ENCODE measurements at places on chromosomes 5 and 9.

- DNase-seq = no peak
These were observed 394.0 kb upstream of the KLF4 start for GRCh38 chr9:107883496-107884124.

- no peak for DNase-seq
These were observed 126.9 kb downstream of the KCNIP1 start for GRCh38 chr5:170630711-170631141.

DNA sequence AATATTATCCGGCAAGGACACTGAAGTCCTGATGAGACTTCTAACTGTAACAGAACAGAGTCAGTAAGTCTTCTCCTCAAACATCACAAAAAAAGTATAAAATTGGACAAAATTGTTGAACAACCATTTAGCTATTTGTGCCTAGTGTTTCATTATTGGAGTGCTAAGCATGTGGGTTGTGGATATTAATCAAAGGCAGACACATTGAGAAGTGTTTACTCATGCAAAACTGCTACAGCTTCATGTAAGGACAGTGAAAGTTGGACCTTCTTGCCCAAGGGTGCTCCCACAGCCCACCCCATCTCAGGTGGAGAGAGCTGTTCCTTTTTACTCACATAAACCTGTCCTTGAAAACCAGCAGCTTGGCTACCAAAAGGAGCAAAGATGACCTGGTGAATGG lies 355.1 kb upstream of the DAB2 start:
- no peak for DNase-seq

- DNase-seq = no peak
These were observed 16.7 kb upstream of the AJM1 start for GRCh38 chr9:136825295-136826187.

- DNase-seq = no peak
These were observed 27.4 kb upstream of the CTNND2 start for GRCh38 chr5:11931638-11932037.

DNA sequence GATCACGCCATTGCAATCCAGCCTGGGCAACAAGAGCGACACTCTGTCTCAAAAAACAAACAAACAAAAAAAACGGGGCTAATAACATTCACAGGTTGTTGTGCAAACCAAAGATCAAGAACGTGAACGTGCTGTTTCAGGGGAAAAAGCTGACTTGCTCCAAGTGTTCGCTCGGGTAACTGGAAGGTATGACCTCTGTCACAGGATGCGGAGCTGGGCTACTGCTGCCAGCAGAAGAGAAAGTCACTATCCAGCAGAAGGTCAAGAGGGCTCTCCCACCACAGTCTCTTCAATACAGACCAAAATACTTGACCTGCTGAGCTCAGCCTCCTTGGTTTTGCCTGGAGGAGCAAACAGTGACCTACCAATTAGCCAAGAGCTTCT lies 59.7 kb downstream of the ABCA1 start:
- DNase-seq = no peak

DNA sequence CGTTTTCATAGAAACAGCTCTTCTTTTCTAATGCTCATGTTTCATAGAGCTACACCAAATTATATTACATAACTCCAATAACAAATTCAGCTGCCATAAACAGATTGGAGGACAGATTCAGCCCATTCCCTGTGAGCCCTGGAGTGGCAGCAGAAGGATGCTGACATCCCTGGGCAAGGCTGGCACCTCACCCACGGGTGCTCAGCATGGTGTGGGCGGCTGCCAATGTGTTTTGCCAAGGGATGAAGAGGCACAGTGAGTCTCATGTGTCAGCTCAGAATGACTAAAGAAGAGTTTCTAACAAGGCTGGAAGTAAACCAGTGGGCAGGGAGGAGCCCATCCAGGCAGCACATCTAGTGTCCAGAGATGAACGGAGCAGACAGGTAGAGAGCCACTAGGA lies 127.1 kb upstream of the ICE1 start:
- DNase-seq = no peak

DNA sequence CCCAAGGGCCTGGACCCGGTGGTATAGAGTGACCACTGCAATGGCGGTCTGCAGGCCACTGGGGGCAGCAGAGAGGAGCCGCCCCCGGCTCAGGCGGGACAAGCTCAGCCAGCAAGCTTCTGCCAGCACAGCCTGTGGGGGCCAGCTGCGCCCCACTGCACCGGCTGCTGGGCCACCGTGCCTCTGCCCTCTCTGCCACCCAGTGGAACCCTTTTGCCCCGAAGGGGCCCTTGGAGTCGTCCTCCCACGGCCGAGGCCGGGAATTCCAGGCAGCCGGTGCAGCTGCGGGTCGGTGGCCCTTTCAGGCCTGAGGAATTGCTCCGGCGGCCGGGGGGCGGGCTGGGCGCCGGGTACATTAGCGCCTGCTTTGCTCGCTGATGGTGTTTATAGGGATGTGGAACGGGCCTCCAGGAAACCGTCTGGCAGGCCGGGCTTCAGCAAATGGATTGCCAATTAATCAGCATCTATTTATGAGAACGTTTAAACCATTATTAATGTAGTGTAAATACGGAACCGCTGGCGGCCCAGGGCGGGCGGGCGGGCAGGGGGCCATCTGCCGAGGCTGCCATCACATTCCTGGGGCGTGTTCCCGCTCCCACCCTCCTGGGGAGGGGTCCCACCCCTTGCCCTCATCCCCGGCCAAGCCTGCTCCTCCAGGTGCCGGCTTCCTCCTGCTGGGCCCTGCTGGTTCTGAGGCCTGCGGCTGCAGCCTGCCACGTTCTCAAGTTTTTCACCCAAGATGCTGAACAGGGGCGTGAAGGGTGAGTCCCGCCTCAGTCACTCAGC lies 127.4 kb downstream of the BARX1 start:
- peak; percentile 38 for DNase-seq

GRCh38 chr9:135971892-135972291 lies 10.7 kb upstream of the UBAC1 start:
- no peak for DNase-seq

GRCh38 chr9:129480745-129481144 lies 140.2 kb downstream of the C9orf50 start:
- DNase-seq = no peak

GRCh38 chr9:109238125-109238524 lies 71.1 kb upstream of the FRRS1L start:
- DNase-seq = no peak

DNA sequence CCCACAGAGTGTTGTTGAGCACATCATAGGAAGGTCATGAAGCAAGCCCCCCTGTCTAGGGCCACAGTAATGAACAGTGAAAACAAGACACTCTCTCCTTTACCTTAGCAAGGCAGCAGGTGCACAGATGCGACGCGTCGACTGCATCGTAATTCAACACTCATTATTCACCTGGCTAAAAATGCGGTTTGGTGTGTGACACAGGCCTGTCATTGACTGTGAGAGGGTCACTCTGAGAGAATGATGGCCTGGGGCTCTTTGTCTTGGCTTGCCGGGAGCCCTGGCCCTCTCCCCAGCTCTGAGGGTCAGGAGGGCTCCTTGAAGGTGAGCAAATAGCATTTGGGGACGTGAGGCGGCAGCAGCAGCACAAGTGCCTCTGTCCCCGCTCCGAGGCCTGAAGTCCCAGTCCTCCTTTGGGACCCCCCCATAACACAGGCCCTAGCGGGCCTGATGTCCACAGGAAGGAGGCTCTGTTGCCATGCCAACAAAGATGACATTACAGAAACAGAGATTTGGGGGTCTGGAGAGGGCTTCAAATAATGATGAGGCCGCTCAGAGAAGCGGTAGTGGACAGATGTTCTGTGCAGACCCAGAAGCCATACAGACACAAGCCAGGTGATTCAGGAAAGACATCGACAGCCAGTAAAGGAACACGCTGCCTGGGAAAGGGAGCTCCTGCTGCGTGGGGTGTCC lies 46.7 kb downstream of the SHB start:
- no peak for DNase-seq

- no peak for DNase-seq
These were observed 31.5 kb upstream of the FAM170A start for GRCh38 chr5:119597728-119598298.

DNA sequence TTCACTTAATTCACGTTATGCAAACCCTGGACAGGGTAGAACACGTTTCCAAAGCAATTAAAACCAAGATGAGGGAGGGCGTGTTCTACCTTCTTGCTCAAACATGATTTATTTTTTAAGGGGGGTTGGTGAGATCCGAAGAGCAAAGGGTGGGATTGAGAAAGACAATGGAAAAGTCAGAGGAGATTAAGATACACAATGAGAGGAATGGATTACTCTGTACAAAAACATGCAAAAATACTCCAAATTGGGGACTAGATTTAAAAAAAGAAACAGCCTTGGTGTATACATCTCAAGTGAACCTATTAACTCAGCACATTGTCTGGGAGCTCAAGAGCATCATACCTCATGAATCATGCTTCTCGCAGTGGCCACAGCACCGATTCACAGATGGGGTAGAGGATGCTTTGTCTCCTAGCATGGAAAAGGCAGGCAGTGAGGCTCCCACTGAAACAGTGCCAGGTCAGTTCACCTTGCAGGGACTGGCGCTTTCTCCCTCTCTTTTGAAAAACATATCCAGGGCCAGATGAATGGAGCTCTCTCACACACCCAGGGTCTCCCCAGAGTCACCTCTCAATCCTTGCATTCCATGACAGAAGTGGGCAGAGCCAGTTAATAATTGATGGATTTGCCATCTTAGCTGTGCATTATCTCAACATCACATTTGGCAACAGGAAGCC lies 459.7 kb downstream of the BNC2 start:
- peak; percentile 31 for DNase-seq

DNA sequence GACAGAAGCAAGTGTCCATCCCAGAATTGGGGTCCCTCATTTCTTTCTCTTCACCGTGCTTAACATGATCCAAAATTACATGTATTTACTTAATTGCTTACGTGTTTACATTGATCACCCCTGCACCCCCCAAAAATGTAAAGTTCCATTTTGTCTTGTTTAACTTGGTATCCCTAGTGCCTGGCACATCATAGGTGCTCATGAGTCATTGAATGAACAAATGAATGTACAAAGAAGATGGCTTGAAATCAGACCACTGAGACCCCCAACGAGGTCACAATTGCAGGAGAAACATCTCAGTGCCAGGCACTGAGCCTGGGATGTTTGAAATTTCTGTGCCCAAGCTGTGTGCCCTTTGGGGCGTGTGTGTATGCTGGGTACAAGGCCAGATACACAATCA lies 45.2 kb upstream of the NDFIP1 start:
- DNase-seq = no peak

DNA sequence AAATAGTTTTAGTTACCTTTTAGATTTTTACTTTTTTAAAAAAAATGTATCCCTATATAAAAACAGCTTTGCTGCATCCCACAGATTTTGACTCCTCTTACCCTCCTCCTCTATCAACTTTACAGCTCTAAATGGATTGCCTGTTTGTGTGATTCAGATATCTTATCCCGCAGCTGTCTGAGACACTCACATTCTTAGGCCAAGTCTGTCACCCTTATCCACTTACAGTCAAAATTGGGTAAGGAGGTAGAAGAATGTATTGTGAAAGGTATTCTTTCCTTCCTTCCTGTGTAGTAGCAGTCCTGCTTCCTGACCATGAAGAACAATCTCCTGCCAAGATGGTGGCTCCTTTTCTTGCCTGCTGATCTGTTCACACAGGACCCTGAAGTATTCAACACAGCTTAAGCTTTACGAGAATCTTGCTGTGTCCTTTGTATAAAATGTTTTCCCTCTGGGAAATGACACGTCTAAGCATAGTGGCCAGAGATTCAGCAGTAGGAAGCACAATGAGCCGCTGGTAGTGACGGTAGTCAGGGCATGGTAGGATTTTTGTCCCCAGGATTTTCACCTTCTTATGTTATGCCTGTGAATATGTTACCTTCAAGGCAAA lies 67.7 kb upstream of the ST8SIA4 start:
- no peak for DNase-seq

GRCh38 chr5:167393358-167393757 lies 898.1 kb upstream of the WWC1 start:
- no peak for DNase-seq

- DNase-seq = no peak
These were observed 875 bp downstream of the ACO1 start for GRCh38 chr9:32385152-32385884.

DNA sequence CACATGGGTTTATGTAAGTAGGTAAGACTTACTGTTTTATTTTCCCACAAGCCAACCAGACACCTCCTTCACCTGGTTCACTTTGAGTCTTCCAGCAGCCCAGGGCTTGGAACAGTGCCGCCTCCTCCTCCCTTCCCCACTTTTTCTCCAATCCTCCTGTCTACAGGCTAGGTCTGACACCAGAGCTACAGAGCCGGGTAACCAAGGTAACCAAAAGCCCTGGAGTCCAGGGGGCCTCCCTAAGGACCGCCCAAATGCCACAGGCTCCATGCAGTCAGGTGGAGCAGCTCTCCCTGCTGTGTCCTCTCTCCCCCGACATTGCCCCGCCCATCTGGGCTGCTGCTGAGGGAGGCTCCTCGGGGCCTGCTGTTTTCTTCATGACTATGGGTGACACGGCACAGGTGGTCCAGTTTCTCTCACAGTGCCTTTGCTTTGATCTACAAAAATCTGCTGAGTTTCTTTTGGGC lies 138.0 kb upstream of the EFNA5 start:
- DNase-seq = peak; percentile 21

- DNase-seq = no peak
These were observed 102.7 kb downstream of the FOCAD start for GRCh38 chr9:20786807-20787206.

DNA sequence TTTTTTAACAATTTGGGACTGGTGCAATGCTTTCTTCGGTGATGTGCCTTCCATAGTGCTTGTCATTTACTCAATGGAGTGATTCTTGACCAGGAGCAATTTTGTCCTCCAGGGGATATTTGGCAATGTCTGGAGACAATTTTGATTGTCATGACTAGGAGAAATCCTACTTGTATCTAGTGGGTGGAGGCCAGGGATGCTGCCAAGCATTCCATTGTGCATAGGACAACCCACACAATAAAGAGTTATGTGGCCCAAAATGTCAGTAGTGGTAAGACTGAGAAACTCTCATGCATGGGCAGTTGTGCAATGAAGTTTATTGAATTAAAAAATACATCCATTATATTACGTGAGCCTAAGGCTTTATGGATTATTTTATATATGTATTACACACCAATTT lies 70.5 kb downstream of the FOCAD start:
- peak; percentile 17 for DNase-seq

DNA sequence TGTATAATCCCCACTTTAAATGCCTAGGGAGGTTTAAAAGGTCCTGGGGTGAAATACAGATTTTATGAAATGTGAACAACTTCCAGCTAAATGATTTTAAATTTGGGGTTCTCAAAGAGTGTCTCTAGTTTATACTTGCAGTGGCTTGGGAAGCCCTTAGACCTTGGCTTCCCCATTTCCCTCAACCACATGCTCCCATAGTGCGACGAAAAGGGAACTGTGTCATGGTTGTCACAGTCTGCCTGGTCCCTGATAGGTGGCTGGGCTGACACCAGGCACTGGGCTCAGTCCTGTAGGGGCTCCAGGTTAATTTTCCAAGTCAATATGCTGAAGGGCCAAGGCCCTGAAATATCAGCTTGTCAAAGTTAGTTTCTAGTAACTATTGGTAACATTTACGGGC lies 10.4 kb upstream of the CXCL14 start:
- no peak for DNase-seq
